ENCODE measurements at places on chromosomes 3 and 15.

DNA sequence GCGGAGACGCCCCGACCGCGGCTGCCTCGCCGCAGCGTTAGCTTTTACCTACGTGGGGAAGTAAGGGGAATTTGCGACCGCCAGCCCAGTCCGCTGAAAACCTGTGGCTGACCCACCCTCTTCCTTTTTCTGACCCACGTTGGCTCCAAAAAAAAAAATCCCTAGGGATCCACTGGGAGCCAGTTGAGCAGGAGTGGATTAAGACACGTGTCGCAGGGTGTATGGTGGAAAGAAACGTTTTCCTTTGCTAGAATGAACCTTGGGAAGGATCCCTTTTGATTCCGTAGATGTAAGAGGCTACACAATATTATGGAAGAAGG is 575 bp upstream of the PCYT1A start:
- no peaks in the 10 kb centered on the region for H3K36me3 ChIP-seq
- H3K4me1 ChIP-seq: peaks cover 31% of the 10 kb centered on the region
- peak overlapping the region; percentile 98 for H3K4me3 ChIP-seq
- no peak for DNase-seq
- no peak overlapping the region for H3K27ac ChIP-seq

- H3K27ac ChIP-seq: no peak overlapping the region
- peaks cover 9% of the 10 kb centered on the region for H3K4me1 ChIP-seq
- H3K27me3 ChIP-seq: peaks cover 47% of the 10 kb centered on the region
- H3K36me3 ChIP-seq: no peaks in the 10 kb centered on the region
- H3K4me3 ChIP-seq: no peak overlapping the region
- no peak for DNase-seq
Measured at GRCh38 chr15:69973102-69973714, 124.5 kb downstream of the TLE3 start.

GRCh38 chr3:99319961-99320360 is 318.4 kb upstream of the COL8A1 start:
- H3K4me1 ChIP-seq: no peaks in the 10 kb centered on the region
- H3K27me3 ChIP-seq: no peaks in the 10 kb centered on the region
- no peaks in the 10 kb centered on the region for H3K36me3 ChIP-seq
- no peak overlapping the region for H3K27ac ChIP-seq
- DNase-seq: no peak

GRCh38 chr3:119331661-119332060 is 37.5 kb downstream of the ARHGAP31 start:
- no peak overlapping the region for H3K4me3 ChIP-seq
- H3K36me3 ChIP-seq: no peaks in the 10 kb centered on the region
- peaks cover 39% of the 10 kb centered on the region for H3K4me1 ChIP-seq
- H3K27me3 ChIP-seq: no peaks in the 10 kb centered on the region
- no peak overlapping the region for H3K27ac ChIP-seq
- no peak for DNase-seq

GRCh38 chr3:7211740-7212139 is 350.8 kb downstream of the GRM7 start:
- no peaks in the 10 kb centered on the region for H3K36me3 ChIP-seq
- no peaks in the 10 kb centered on the region for H3K27me3 ChIP-seq
- H3K4me3 ChIP-seq: no peak overlapping the region
- no peak for DNase-seq

DNA sequence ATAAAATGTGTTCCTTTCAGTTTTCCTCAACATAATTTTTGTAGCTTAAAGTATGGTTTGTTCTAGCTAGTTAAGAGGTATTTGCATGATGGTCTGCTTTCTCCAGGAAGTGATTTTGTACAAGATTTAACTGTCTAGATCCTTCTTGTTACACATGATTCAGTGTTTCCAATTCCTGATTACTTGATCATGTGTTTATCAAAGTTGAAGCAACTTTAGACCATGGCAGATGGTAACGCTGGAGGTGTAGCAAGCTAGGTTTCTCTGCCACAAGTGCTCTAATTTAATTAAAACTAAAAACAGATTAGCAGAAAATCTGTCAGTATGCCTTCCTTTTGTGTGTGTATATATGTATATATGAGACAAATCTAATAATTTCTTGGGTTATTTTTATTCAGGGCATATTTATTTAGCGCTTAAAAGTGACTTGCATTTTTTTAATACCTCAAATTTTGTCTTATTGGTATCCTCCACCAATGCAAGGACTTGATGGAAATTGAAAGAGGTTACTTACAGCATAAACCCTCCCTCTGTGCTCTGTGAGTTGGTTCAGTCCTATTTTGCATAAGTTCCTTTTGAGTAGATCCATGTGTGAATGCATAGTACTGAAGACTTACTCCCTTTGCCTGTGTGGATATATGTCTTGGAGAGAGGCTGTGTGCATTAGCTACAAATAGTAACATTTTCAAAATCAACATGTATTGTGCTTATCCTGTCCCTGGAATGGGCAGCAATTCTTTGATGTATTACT is 157.3 kb upstream of the CGNL1 start:
- peak; percentile 17 for DNase-seq
- peaks cover 76% of the 10 kb centered on the region for H3K4me1 ChIP-seq
- H3K36me3 ChIP-seq: no peaks in the 10 kb centered on the region
- peak overlapping the region; percentile 94 for H3K4me3 ChIP-seq

GRCh38 chr3:11509173-11510000 is 134.3 kb downstream of the VGLL4 start:
- DNase-seq: peak; percentile 22
- H3K4me1 ChIP-seq: peaks cover 57% of the 10 kb centered on the region
- no peaks in the 10 kb centered on the region for H3K27me3 ChIP-seq
- peaks cover 10% of the 10 kb centered on the region for H3K36me3 ChIP-seq

DNA sequence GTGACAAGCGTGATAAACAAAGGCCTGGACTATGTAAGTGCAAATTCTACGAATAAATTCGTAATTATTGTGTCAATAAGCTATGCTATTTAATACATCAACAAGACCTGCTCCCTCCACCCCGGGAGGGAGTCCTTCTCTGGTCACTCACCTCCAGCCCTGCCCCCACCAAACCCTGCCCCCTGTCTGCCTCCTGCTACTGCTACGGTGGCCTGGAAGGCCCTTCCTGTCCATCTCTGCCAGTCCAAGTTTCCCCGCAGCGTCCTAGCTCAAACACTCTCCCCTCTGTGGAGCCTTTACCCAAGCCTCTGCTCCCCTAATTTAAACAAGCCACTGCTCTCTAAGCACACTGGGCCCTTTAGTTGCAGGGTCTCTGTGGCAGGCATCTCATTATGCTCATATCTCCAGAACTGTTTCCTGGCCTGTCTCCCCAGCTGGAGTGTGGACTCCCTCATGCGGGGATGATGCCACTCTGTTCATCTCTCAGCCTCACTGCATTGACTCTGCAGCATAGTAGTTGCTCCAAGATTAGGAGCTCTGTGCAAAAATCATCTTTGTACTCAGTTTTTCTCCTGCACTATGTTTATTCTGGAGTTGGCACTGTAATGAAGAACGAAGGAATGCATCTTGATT is 241.2 kb downstream of the NTRK3 start:
- DNase-seq: no peak
- no peaks in the 10 kb centered on the region for H3K36me3 ChIP-seq
- H3K4me1 ChIP-seq: peaks cover 3% of the 10 kb centered on the region
- H3K27ac ChIP-seq: peak overlapping the region; percentile 92

- no peak overlapping the region for H3K4me3 ChIP-seq
- no peak overlapping the region for H3K27ac ChIP-seq
- H3K4me1 ChIP-seq: peaks cover 4% of the 10 kb centered on the region
- H3K27me3 ChIP-seq: no peaks in the 10 kb centered on the region
- no peak for DNase-seq
Measured at GRCh38 chr3:195565716-195566115, 18.0 kb downstream of the APOD start.

GRCh38 chr15:52673312-52673711 is 5.9 kb downstream of the ATOSA start:
- H3K4me3 ChIP-seq: no peak overlapping the region
- DNase-seq: no peak
- H3K27me3 ChIP-seq: no peaks in the 10 kb centered on the region
- no peak overlapping the region for H3K27ac ChIP-seq

DNA sequence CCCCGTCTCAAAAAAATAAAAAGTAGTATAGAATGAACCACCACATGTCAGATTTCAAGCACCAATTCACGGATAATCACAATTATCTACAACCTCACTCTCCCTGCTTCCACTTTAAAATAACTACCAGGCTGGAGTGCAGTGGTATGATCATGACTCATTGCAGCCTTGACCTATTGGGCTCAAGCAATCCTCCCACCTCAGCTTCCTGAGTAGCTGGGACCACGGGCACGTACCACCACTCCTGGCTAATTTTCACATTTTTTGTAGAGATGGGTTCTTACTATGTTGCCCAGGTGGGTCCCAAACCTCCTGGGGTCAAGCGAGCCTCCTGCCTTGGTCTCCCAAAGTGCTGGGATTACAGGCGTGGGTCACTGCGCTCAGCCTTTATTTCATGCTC is 38.1 kb upstream of the LDHAL6B start:
- H3K27ac ChIP-seq: peak overlapping the region; percentile 27
- peaks cover 12% of the 10 kb centered on the region for H3K4me1 ChIP-seq
- no peak for DNase-seq
- H3K36me3 ChIP-seq: peaks cover 10% of the 10 kb centered on the region
- no peak overlapping the region for H3K4me3 ChIP-seq
- H3K27me3 ChIP-seq: no peaks in the 10 kb centered on the region

DNA sequence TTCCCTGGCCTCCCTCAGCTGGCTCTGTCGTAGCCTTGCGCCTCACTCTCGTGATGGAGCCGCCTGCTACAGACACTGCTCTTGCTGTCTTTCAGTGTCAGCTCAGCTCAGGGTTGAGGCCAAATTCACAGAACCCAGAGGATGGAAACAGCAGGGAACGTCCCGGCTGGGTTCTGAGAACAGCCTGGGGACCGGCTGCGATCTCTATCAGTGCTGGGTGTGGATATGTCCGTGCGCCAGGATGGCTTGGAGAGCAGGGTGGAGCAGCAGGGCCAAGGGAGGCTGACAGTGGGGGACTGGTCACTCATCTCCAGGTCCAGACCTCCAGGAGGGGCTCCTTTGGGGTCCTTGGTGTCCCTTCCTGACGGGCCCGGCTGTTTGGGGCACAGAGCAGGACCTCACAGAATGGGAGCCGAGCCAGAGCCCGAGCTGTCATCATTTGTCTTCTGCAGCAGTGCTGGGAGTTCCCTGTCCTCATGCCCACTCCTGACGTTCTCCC is 18.4 kb downstream of the KLF15 start:
- no peak overlapping the region for H3K27ac ChIP-seq
- H3K4me3 ChIP-seq: no peak overlapping the region
- no peaks in the 10 kb centered on the region for H3K27me3 ChIP-seq
- peaks cover 16% of the 10 kb centered on the region for H3K4me1 ChIP-seq

GRCh38 chr15:31376511-31376910 is 49.9 kb downstream of the KLF13 start:
- DNase-seq: no peak
- H3K27ac ChIP-seq: peak overlapping the region; percentile 62
- H3K4me3 ChIP-seq: no peak overlapping the region
- H3K36me3 ChIP-seq: peaks cover 16% of the 10 kb centered on the region
- peaks cover 9% of the 10 kb centered on the region for H3K4me1 ChIP-seq

- no peak for DNase-seq
- peaks cover 11% of the 10 kb centered on the region for H3K36me3 ChIP-seq
- H3K27me3 ChIP-seq: no peaks in the 10 kb centered on the region
- peak overlapping the region; percentile 96 for H3K4me3 ChIP-seq
- H3K4me1 ChIP-seq: peaks cover 25% of the 10 kb centered on the region
Measured at GRCh38 chr3:43688245-43688650, 2.5 kb upstream of the ABHD5 start.

DNA sequence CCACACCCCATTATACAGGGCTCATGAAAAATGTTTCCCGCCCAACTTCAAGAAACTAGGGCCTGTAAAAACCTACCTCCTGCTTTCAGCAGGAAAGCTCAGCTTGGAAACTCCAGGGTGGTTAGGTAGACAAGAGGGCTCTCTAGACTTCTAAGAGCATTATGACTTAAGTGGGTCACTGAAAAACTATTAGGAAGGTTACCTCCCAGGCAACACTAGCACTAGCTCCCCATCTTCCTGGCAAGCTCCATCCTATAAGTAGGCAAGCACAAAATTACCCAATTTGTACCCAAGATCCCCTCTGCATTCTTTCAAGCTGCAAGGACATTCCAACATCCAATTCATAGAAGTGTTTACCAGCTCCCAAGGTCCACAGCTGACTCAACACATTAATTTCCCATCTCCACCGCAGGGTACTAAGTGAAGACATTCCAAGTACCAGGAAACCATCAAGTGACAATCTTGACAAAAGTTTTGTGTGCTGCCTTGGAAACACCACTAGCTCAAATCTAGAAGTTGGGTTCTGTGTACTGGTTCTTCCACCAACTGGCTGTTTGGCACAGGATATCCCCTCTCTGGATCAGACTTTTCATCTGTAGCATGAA is 46.9 kb downstream of the WNT5A start:
- H3K4me3 ChIP-seq: no peak overlapping the region
- H3K4me1 ChIP-seq: no peaks in the 10 kb centered on the region
- DNase-seq: no peak
- no peaks in the 10 kb centered on the region for H3K27me3 ChIP-seq

DNA sequence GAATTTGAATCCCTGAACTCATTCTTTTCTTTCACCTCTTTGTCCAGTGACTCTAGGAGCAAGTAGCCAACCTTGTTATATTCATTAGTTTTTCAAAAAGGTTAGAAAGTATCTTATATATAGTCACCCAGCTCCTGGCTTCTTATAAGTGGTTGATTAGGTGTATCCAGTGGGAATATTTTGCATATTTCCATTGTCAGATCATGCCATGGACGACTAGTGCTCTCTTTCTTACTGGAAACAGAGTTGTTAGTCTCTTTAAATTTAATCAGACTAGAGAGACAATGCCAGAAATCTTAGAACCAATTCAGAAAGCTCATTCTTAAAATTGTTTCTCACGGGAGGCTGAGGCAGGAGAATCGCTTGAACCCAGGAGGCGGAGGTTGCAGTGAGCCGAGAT is 73.4 kb downstream of the CHRD start:
- no peak overlapping the region for H3K4me3 ChIP-seq
- H3K27me3 ChIP-seq: no peaks in the 10 kb centered on the region
- no peaks in the 10 kb centered on the region for H3K4me1 ChIP-seq
- DNase-seq: no peak
- H3K27ac ChIP-seq: no peak overlapping the region

- H3K36me3 ChIP-seq: no peaks in the 10 kb centered on the region
- no peak for DNase-seq
- no peak overlapping the region for H3K27ac ChIP-seq
- H3K27me3 ChIP-seq: no peaks in the 10 kb centered on the region
Measured at GRCh38 chr15:71194286-71194685, 79.0 kb downstream of the THSD4 start.

GRCh38 chr3:185959609-185960521 is 22.1 kb upstream of the TRA2B start:
- DNase-seq: no peak
- no peak overlapping the region for H3K27ac ChIP-seq
- no peaks in the 10 kb centered on the region for H3K4me1 ChIP-seq
- H3K36me3 ChIP-seq: peaks cover 3% of the 10 kb centered on the region
- H3K27me3 ChIP-seq: peaks cover 3% of the 10 kb centered on the region

GRCh38 chr15:51302480-51302879 is 35.9 kb downstream of the CYP19A1 start:
- no peaks in the 10 kb centered on the region for H3K36me3 ChIP-seq
- no peak overlapping the region for H3K4me3 ChIP-seq
- H3K27ac ChIP-seq: no peak overlapping the region
- peaks cover 3% of the 10 kb centered on the region for H3K27me3 ChIP-seq
- peaks cover 10% of the 10 kb centered on the region for H3K4me1 ChIP-seq

- H3K27me3 ChIP-seq: peaks cover 12% of the 10 kb centered on the region
- H3K4me3 ChIP-seq: peak overlapping the region; percentile 89
- H3K4me1 ChIP-seq: peaks cover 43% of the 10 kb centered on the region
- H3K36me3 ChIP-seq: peaks cover 4% of the 10 kb centered on the region
- no peak overlapping the region for H3K27ac ChIP-seq
- no peak for DNase-seq
Measured at GRCh38 chr3:119292666-119293065, 1.5 kb upstream of the ARHGAP31 start.

- no peak overlapping the region for H3K27ac ChIP-seq
- no peak for DNase-seq
- no peaks in the 10 kb centered on the region for H3K36me3 ChIP-seq
Measured at GRCh38 chr3:59759298-59760031, 709.6 kb upstream of the CFAP20DC start.

All from neural crest cell (in vitro differentiated cells).